Esophagus mucosa (tissue), 1 donor: ENCODE measurements at places on chromosomes 7 and 10.

GRCh38 chr7:137860542-137860941 is 13.8 kb upstream of the DGKI start:
- no peak for ATAC-seq

- peak; percentile 70 for ATAC-seq
Measured at GRCh38 chr10:111756217-111757061, 427.1 kb downstream of the GPAM start.

DNA sequence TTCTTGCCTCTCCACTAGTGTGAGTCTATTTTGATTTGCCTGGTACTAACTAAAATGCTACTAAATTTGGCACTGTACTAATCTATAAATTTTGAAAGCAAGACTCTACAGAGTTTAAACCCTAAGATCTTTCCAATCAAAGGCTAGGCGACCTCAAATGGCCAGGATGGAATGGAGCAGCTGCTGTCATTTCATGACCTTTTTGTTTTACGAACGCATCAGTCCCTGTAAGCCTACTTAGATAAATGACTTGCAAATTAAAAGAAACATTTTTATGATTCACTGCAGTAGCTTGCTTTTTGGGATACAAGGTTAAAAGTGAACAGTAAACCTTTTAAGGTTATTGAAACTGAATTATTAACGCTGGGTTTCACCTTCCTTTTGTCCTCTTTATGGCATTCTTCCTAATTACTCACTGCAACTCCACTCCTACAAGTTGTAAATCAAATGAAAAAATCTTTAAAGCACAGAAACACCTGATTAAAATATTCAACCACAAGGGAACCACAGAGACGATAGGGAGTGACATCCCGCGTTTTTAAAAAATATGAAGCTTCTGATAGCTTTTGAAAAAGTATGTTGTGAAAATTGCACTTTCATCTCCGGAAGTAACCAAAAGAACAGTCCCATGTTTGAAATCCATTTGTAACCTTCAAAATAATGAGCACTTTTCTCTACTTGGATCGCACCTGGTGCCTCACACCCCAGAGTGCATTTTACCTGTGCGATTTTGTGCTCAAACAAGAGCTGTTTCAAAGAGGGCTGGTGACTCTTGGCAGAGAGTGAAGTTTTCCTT is 595.1 kb downstream of the PARD3 start:
- no peak for ATAC-seq

- ATAC-seq = no peak
Measured at GRCh38 chr7:42833411-42833810, 78.5 kb downstream of the C7orf25 start.

- no peak for ATAC-seq
Measured at GRCh38 chr10:8590518-8590917, 536.0 kb downstream of the GATA3 start.

DNA sequence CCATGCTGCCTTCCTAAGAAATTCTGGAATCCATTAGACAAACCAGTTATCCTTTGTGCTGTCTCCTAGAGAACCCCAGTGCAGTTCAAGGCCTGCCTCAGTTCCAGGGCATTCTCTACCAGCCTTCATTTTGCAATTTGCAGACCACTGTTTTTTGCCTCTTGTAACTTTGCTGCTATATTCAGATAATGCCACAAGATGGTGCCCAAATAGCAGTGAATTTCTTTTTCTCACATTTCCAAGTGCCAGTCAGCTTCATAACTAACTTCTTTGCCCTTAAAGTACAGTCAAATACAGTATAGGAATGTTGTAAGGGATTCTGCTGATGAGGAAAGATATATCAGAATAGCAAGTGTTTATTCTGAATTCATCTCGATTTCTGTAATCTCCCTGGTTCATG is 25.2 kb downstream of the LOXL4 start:
- ATAC-seq = no peak

DNA sequence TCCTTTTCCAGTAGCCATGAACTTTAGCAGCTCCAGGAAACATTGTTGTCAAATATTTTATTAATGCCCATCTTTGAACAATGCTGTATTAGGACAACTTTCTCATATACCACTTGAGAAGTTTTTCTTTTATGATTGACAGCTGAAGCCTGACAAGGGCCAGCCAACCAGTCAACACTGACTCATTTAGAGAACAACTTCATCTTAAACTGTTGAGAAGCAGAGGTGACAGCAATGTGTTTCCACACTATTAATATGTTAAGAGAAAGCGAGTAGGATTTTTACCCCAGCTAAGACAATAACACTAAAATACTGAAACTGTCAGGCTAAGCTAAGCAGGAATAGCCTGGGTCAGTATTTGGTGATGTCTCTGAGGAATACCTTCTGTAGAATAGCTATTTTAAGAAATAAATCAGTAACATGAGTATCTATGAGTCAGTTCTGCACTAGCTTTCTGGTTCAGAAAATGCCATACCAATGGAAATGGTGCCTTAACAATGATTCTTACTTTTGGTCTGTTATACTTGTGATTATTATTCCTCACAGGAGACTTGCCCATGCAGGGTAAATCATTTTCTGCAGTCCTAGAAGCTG is 168.8 kb upstream of the POT1 start:
- no peak for ATAC-seq

GRCh38 chr10:12975266-12975665 is 26.2 kb downstream of the CCDC3 start:
- ATAC-seq = peak; percentile 55

- no peak for ATAC-seq
Measured at GRCh38 chr10:26508016-26508415, 69.9 kb downstream of the APBB1IP start.

DNA sequence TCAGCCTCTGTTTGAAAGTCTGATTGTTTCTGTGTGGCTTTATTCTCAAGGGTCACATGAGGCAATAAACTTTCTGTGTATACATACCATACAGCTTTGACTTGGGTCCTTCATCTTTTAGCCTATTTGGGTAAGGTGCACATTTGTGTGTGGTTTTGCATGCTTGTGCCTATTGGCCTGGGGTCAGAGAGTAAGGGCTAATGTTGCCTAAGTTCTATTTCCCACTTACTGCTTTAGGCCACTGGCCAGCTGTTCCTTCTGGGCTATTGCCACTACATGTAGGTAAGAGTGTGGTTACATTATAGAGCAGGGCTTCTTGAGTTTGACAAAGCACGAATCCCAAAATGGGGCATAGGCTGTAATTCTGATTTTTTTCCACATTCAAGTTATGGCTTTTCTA is 21.8 kb downstream of the BBIP1 start:
- no peak for ATAC-seq

GRCh38 chr7:22361320-22361719 is 4.4 kb upstream of the RAPGEF5 start:
- no peak for ATAC-seq

GRCh38 chr10:118256825-118257570 is 85.1 kb downstream of the FAM204A start:
- ATAC-seq = no peak

DNA sequence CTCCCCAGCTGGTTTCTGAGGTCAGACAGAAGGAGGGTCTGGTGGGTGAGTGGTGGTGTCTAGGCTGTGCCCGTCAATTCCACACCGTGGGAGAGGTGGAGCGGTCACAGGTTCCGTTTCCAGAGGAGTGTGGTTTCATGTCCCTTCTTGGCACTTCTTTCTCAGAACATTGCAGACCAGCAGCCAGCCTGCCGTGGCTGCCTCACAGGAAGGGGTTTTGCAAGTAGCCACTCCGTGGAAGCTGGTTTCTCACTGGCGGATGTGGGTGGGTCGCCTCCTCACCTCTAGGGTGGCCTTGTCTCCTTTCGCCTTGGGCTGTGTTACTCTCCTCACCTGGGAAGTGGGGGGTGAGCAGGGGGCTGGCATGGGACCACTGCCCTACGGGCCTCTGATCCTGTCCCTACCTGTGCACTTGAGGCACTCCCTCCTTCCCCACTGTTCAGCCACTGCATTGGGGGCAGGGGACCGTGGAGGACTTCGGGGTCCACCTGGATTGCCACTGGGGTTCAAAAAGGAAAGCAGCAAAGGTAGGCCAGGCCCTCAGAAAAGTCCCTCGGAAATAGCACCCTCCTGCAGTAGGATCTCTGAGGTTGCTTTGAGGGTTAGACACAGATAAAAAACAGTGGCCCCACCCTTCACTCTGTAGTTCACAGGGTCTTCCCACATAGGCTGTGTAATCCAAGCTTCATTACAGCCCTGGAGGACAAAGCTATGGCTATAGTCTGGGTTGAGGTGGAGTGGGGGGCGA is 33.9 kb downstream of the TSPAN14 start:
- ATAC-seq = no peak

DNA sequence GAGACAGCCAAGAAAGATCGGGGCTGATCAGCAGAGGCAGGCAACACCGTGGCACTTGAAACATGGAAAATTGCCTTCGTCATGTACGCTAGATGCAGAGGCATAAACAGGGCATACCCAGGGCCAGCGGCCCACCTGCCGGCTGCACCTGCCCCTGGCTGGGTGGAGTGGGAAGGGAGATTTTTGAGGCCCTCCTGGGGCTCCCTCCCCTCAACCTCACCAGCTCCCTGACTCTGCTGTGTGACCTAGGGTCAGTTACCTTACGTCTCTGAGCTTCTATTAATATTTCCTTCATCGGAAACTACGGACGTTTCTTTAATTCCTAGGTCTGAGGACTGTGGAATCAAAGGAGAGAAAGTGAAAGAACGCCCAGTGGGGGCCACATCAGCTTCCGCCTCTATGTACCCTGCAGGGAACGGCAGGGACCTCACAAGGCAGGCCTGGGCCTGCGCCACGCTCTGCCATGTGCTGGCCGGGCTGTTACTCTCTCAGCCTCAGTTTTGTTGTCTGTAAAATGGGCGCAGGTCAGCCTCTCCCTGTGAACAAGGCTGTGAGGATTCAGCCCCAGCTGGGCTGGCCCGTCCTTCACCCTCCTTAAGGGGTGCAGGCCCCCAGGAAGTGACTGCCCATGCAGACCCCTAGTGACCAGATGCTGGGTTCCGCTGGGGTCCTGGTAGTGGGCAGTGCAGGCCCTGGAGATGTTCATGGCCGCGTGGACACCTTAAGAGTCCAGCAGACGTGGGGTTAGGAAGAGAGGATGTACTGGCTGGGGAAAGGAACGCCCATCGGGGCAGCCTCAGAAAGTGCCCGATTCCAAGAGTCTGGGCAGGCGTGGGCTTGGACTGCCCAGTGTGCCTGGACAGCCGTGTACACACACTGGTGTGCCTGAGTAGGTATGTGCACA is 22.7 kb downstream of the ELFN1 start:
- ATAC-seq = no peak

DNA sequence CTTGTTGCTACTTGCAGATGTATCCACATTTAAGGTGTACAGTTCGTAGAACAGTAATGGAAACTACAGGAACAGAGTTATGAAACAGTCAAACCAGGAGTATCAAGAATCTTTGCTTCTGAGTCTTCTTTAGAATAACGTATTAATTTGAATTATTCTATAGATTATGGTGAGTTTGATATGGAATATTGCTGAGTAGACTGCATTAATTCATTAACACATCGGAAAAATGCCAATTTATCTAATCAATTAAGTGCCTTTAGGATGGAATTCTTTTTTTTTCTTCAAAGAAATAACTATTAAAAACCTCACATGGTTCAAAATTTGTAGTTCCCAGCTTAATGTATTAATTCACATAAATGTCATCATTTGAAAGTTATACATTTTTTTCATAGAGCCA is 3.8 kb downstream of the TFAM start:
- no peak for ATAC-seq

- no peak for ATAC-seq
Measured at GRCh38 chr10:7199152-7199760, 211.6 kb downstream of the SFMBT2 start.

GRCh38 chr10:14613588-14613920 is 161.1 kb downstream of the FAM107B start:
- ATAC-seq = no peak

DNA sequence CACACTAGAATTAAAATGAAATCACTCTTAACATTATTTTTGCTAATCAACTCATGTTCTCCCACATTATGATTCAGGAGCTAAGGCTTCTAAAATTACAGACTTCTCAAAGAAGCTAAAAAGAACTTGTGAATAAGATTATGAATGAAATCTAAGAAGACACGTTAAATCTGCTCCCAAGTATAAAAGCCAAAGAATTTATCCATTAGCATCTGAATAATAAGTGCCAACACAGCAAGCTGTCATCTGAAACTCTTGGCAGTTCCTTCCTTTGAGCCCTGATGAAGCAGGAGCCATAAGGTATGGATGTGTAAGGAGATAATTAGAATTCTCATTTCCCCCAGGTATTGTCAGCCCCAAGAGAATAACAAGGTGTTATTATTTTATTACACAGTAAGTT is 50.3 kb downstream of the TPK1 start:
- ATAC-seq = no peak

DNA sequence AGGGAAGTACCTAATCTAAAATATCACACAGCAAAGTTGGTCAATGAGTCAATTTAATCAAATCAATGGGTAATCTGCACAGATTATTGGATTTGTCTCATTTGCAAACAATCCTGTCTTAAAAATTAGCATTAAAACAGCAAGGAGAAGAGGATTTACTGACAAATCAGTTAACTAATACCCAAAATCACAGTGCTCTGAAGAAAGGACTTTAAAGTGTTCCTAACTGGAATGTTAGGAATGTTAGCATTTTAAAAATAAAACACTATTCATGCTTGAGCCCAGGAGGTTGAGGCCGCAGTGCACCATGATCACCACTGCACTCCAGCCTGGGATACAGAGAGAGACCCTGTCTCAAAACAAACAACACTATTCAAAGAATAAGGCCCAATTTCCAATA is 83.1 kb downstream of the CHCHD3 start:
- ATAC-seq = no peak

DNA sequence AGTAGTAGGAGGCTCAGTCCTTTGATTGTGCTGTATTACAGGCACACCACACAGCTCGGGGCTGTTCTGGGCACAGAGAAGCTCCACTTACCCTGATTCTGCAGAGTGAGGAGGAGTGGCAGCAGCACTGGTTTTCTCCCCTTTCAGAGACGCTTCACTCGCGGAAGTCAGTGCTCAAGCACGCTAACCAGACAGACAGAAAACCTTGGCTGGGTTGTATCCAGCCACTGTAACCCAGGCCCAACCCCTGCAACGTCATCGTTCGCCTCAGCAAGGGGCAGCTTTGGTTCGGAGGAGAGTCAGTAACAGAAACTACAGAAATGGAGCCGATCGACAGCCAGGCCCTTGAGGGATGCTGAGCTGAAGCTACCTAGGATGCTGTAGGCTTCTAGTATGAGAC is 171.0 kb downstream of the SLC16A9 start:
- no peak for ATAC-seq

DNA sequence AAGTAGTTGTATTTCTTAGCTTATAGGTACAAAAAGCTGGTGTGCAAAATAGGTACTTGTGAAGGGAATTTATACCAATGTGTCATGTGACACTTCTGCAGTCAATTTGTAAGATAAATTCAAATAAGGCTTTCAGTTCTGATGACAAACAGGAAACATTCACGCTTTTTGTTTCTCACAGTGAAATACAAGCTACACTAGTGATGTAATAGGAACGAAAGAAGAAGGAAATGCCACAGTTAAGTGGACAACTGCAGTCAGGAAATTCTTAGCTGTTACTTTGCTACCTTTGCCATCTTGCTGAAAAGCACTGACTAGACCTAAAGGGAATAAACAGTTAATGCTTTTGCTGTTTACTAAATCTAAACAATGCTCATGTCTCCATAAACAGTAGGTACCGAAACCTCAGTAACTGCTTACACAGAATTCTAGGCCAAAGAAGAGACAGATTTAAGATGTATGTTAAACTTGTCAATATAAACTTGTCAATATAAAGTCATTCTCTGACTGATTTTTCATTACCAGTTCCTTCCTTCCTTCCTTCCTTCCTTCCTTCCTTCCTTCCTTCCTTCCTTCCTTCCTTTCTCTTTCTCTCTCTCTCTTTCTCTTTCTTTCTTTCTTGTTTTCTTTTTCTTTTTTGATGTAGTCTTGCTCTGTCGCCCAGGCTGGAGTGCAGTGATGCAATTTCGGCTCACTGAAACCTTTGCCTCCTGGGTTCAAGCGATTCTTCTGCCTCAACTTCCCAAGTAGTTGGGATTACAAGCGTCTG is 10.1 kb downstream of the OTUD1 start:
- ATAC-seq = peak; percentile 52
